ENCODE measurements at places on chromosomes 7 and 10. TPM values are rescaled to one million over a fixed set of nuclear protein-coding genes. Genes with fewer than 3 reads are reported as not detected.

DNA sequence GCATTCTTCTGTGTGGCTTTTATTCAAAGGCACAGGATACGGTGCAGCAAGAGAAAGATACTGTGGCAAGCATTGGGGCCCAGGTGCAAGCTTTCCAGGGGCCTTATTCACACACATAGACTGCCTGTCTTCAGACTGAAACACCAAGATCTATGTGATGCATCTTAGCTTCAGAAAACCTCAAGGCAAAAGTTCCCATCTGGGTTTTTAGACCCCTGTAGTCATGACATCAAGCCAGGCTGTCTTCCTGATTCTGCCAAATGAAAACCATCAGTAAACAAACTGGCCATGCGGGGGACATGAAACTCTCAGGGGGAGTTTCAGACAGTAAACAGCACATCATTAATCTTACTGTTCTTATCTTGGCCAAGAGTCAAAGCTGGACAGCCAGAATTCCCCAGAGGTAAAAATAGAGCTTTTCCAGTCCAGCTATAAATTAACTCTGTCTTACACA, 9.8 kb downstream of the AGBL3 start:
- H3K4me1 ChIP-seq = peaks cover 15% of the 10 kb centered on the region
- no peaks in the 10 kb centered on the region for H3K27me3 ChIP-seq
- peaks cover 33% of the 10 kb centered on the region for H3K36me3 ChIP-seq
- DNase-seq = no peak
- H3K27ac ChIP-seq = no peak overlapping the region

DNA sequence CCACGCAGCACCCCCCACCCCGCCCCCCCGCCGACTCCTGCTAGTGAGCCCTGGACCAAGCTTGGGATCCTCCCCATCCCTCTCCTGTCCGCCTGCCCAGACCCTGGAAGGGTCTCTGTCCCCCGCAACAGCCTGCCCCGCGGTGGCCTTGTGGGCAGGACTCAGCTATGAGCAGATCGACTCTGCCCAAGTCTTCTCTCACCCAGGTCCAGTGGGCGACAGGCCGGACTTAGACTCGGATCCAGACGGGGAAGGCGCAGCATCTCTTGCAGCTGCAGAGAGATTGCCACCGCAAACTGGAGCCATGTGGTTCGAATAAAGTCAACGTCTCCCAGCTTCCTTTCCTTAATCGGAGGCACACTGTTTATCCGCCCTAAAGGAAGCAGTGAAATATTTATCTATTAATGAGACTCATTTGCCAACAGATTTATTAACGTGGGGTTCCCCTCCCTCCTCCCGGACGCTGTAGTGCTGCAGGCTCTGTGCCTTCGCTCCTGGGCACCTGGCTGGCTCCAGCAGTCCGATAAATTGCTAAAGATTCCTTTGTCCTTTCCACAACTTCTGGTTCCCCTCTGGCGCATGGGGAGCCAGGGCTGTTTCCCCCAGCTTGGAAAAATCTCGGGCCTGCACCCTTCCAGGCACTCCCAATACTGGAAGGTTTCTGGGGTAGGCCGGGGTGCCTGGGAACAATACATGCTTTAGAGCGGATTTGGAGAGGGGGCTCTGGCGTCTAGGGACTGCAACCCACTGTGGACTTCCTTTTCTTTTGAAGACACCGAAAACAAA, 634 bp upstream of the HOXA7 start:
- DNase-seq = peak; percentile 56
- H3K27ac ChIP-seq = peak overlapping the region; percentile 91
- H3K36me3 ChIP-seq = no peaks in the 10 kb centered on the region

DNA sequence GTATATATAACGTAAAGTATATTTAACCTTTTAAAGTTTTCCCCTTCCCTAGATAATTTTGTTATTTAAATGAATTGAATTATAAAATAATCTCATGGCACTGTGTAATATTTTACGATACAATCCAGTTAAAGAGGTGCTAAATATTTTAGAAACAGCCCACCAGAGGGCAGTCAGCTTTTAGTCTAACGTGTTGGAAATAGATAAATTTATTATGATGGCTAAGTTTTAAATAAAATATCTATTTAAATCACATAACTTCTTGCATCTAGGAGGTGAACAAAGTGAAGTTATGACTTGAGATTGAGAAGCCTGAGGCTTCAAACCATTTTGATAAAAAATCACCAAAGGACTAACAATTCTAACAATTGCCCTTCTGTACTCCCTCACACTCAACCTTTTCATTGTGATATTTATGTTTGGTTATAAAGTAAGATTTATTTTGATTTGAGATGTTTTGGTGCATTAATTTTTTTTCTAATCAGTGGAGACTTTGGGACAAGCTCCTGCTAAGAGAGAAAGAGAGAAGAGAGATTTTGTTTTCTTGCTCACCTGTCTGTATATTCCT, 171.5 kb upstream of the SP4 start:
- H3K4me3 ChIP-seq = no peak overlapping the region
- H3K27me3 ChIP-seq = peaks cover 45% of the 10 kb centered on the region
- DNase-seq = no peak
- no peak overlapping the region for H3K27ac ChIP-seq
- no peaks in the 10 kb centered on the region for H3K36me3 ChIP-seq
- no peaks in the 10 kb centered on the region for H3K4me1 ChIP-seq

- H3K4me1 ChIP-seq = peaks cover 23% of the 10 kb centered on the region
- H3K27me3 ChIP-seq = no peaks in the 10 kb centered on the region
- no peaks in the 10 kb centered on the region for H3K36me3 ChIP-seq
- DNase-seq = no peak
- no peak overlapping the region for H3K4me3 ChIP-seq
Observed at GRCh38 chr7:151712810-151713125, 164.1 kb downstream of the PRKAG2 start.

NXPH1 gene
- not detected for total RNA-seq

- no peak overlapping the region for H3K4me3 ChIP-seq
- no peak for DNase-seq
- no peaks in the 10 kb centered on the region for H3K36me3 ChIP-seq
- H3K27ac ChIP-seq = no peak overlapping the region
- no peaks in the 10 kb centered on the region for H3K4me1 ChIP-seq
- H3K27me3 ChIP-seq = no peaks in the 10 kb centered on the region
Observed at GRCh38 chr7:90982228-90982627, 282.0 kb upstream of the FZD1 start.

GRCh38 chr10:30791197-30791611, 161.7 kb upstream of the LYZL2 start:
- H3K4me3 ChIP-seq = no peak overlapping the region
- no peak for DNase-seq
- no peaks in the 10 kb centered on the region for H3K4me1 ChIP-seq
- H3K36me3 ChIP-seq = no peaks in the 10 kb centered on the region

GRCh38 chr10:133565441-133566294, at the start of gene SYCE1:
SYCE1 (minus strand) TSS chr10:133565583; CDS start chr10:133565529, 54 bp downstream.
- no peak within 1 kb of the TSS for H3K27ac ChIP-seq
- H3K27me3 ChIP-seq = peaks cover 4% of the 10 kb centered on the region
- H3K4me3 ChIP-seq = no peak within 1 kb of the TSS
- no peaks in the 10 kb centered on the region for H3K36me3 ChIP-seq

DNA sequence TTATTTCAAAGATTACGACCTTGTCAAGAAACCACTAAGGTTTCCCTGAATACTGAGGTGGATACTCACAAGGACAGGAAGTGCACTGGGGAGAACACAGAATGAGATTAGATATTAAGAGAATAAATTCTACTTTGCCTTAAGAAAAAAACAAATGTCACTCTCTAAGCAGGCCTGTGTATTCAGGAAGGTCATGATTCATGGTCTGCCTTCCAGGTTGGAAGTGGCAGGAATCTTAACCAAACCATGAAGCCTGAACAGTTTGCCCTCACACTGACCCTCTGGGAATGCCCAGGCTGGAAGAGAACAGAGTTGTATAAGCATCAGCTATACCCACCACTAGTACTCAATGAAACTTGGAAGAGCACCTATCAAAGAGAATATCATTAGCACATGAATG, 227.6 kb downstream of the DGKI start:
- H3K27ac ChIP-seq = no peak overlapping the region
- no peak overlapping the region for H3K4me3 ChIP-seq
- H3K27me3 ChIP-seq = no peaks in the 10 kb centered on the region
- no peaks in the 10 kb centered on the region for H3K4me1 ChIP-seq
- no peak for DNase-seq

CDHR1 gene
- not detected for total RNA-seq

- H3K27ac ChIP-seq = no peak overlapping the region
- peaks cover 7% of the 10 kb centered on the region for H3K4me1 ChIP-seq
- peaks cover 2% of the 10 kb centered on the region for H3K36me3 ChIP-seq
Observed at GRCh38 chr7:256981-257646, 32.9 kb upstream of the FOXL3 start.

DNA sequence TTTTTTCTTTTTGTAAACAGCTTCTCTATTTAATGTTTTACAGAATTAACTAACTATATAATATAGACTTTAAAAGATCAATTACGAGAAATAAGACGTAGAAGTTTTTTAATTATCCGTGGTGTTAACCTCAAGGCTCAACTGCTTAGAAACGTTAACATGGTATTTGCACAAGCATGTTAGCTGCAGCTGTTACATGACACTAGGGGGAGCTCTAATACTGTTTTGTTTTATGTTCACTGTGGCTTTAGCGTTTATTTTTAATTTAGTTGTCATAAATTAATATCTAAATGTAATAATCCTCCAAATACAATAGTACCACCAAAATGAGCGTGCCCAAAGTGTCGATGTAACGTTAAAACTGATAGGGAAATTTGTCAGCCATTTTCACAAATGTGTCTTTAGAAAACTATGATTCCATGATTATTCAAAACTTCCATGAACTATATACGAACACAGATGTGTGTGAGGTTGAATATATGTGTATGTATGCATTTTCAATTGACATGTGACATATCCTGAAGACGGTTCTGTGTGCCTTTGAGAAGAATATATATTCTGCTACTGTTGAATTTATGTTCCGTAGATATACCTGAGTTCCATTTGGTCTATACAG, 828.8 kb upstream of the MBL2 start:
- H3K27me3 ChIP-seq = no peaks in the 10 kb centered on the region
- H3K4me1 ChIP-seq = no peaks in the 10 kb centered on the region
- no peaks in the 10 kb centered on the region for H3K36me3 ChIP-seq
- DNase-seq = no peak
- H3K27ac ChIP-seq = no peak overlapping the region

Measured in psoas muscle (tissue), 8 donors.